CD4-positive, alpha-beta T cell treated with Interleukin-6 at 100 ng/mL for 8 hours (primary cell): ENCODE measurements at places on chromosomes 6 and 20.

GRCh38 chr6:23034926-23035325 lies 465.6 kb downstream of the HDGFL1 start:
- no peak for DNase-seq

DNA sequence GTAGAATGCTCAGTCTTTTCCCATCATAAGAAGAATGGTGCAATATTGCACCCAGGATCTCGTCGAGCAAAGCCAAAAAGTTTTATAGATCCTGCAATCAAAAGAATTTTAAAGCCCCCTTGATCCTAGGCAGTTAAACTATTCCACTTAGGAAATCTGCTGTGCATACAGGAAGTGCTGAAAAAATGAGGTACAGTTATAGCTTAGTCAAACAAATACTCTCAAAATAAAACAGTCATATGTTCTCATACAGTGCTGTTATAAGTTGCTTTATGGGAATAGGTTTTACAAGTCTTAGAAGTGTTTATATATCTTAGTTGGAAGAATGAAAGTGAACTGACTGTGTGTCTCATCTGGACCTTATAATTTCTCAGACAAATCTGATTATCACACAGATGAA lies 232.6 kb upstream of the RAB32 start:
- no peak for DNase-seq

DNA sequence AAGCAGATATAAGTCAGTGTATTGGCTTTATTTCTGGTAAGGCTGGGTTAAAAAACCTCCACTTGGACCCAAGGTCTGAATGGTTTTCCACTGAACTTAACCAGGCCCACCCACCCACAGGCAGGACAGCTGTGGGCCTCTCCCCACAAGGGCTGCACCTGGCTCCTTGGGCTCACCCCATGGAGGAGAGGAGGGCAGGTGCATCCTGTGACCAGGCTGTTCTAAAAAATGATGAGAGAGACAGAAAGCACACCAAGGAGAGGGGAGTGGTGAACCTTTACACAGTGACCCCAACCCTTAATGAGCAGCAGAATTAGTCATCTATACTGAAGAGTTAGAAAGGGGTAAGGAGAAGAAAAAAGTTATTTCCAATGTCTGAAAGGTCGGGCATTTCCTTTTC lies 34.5 kb upstream of the DUSP22 start:
- DNase-seq = no peak

GRCh38 chr6:83257791-83258190 lies 64.6 kb downstream of the RWDD2A start:
- DNase-seq = no peak

DNA sequence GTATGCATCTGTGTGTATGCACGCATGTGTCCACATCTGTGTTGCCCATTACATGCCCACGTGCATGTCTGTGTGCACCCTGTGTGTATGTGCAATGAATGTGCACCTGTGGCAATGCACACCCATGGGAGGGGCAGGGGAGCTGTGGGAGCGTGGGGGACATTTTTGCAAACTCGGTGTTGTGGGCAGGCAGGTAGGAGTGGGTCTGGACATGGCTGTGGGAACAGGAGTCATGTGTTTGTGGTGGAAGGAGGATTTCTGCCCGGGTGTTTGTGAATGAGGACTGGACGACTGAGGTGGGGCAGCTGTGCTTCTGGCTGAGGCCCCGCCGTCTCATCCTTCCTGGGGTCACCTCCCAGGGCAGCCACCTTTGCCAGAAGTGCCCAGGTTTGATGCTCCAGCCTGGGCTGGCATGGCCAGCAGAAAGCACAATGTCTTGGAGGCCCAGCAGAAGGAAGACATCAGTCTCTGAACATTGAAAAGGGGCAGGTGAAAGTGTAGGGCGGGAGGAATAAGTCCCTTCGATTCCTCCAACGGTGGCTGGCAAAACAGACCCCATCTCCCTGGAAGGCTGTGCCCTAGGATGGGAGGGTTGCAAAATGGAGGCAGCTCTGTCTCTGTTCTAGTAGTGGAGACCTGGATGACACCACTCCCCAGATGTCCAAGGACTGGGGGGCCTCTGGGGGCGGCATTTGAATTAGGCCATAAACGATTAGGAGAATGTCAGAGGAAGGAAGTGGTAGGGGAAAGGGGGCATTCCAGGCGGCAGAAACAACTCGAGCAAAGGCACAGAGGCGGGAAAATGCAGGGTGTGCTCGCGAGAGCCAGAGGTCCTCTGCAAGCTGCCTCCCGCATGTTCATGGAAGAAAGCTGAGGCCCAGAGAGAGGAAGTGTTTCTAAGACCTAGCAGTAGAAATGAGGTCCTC lies 19.1 kb upstream of the ARMC12 start:
- DNase-seq = no peak

- DNase-seq = no peak
Measured at GRCh38 chr6:134738211-134738885, 211.6 kb downstream of the ALDH8A1 start.

- no peak for DNase-seq
Measured at GRCh38 chr6:88445188-88445965, 279.2 kb upstream of the CNR1 start.

GRCh38 chr20:11248687-11249638 lies 575.2 kb upstream of the JAG1 start:
- DNase-seq = no peak

DNA sequence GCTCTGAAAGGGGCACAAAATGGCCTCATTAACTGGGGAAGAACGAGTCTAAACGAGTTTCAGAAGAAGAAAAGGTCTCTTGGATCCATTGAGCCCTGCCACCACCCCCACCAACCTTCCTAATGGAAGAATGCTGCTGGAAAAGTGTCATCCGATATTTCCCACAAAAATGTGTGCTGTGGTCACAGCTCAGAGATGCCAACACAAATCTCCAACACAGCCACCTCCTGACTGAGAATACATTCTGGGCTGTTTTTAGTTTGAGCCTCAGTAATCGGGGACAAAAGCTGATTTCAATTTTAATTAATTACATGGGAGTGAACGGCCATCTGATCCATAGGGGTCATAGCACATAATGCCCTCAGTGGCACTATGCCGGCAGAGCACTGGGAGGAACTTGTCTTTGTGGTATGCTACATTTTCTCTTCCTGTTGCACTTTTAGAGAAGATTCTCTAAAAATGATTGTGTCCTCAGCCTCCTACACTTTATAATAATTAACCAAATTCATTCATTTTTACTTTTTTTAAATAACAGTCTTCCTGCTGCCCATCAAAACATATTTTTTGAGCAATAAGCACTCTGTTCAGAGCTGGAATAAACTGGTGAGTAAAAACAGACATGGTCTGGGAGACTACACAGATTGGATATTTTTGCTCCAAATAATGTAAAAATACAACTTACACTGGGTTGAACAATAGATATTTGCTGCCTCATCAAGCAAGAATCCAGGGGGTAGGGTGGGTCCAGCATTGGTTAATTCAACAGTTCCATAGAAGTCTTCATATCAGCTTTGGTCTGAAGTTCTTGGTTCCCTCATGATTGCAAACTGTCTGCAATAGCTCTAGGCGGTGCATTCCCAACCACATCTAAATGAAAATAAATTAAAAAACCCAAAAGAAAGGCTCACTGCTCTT lies 143.6 kb upstream of the TMEM170B start:
- DNase-seq = no peak

GRCh38 chr6:44527583-44528369 lies 140.3 kb downstream of the CDC5L start:
- DNase-seq = no peak

DNA sequence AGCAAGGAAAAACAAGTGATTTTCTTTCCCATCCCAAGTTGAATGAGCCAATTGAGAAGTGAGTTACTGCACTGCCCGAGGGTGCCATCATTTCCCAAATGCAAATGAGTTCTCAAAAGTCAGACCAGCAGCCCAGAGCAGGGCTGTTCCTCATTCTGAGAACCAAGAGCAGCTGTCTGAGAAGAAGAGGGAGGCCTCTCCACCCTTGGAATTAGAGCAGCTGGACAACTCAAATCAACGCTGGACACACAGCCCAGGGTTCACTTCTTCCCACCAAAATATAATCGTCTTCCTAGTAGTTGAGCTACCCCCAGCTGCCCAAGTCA lies 4.6 kb upstream of the PREX1 start:
- DNase-seq = no peak

DNA sequence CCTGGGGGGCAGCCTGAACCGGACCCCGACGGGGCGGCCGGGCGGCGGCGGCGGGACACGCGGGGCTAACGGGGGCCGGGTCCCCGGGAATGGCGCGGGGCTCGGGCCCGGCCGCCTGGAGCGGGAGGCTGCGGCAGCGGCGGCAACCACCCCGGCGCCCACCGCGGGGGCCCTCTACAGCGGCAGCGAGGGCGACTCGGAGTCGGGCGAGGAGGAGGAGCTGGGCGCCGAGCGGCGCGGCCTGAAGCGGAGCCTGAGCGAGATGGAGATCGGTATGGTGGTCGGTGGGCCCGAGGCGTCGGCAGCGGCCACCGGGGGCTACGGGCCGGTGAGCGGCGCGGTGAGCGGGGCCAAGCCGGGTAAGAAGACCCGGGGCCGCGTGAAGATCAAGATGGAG lies 636 bp downstream of the SRF start:
- DNase-seq = no peak

- no peak for DNase-seq
Measured at GRCh38 chr6:125307964-125308615, 6.3 kb upstream of the HDDC2 start.

DNA sequence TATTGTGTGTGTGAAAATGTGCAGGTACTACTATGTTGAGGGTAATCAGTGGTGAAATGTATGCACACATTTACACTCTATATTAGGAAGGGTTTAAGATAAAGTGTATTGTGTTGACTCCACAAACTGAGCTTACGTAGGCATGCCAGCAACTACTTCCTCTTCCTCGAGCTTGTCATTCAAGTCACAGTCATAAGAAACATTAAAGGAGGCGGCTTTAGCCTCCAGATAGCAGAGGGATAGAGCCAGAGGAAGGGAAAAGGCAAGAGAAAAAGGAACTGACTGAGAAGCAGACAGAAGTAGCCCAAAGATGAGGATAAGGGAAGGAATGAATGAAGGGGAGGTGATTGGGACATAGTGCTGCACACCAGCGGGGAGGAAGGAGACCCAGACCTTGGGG lies 55.2 kb downstream of the SMLR1 start:
- DNase-seq = no peak

DNA sequence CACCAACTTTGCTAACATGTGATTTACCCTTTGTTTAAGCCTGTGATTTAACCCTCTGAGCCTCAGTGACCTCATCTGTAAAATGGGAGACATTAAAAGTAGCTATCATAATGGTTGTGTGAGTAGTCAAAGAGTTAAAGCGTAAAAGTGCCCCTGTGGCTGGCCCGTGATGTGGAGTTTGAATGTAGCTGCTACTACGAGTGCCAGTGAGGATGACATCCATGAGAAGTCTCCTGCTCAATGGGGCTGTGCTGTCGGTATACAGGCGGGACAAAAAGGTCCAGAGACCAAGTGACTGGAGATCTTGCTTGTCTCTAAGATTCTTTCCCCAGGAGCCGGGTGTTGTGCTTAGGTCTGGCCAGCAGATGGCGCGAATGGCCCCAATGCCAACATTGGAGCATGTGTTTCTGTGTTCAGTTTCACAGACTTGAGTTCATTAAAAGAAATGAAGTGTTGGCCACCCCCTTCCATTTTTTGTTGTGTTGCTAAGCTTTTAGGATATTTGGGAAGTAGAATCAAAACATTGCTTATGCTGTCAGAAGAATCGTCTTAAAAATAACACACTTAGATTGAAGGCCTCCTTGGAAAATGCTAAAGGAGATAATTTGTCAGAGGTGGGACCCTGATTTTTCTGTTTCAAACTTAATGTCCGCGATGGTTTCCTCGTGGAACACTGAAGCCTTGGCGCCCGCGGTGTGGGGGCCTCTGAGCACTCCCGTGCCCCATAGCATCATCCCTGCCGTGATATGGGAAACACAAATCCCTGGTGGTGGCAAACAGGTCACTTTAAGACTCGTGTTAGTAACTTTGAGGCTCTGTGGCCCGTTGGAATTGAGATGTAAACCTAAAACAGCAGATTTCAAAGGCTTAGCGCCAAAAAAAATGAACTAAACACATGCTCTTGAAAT lies 9.3 kb upstream of the RBM38 start:
- DNase-seq = peak; percentile 83

DNA sequence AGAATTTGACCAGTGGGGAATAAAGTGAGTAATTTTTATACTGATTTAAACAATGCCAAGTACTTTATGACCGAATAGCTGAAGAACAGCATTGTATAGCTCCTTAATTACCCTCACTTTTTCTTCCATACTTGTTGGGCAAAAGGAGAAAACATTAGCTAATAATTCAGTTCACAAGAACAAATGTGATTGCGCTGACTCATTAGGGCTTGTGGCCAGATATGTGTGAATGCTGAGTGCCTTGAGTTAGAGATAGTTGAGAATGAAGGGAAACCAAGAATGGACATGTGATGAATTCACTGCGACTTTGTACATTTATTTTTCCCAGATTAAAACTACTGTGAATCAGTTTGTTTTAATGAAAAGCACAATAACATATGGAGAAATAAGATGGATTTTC lies 669.4 kb downstream of the TFAP2A start:
- no peak for DNase-seq

DNA sequence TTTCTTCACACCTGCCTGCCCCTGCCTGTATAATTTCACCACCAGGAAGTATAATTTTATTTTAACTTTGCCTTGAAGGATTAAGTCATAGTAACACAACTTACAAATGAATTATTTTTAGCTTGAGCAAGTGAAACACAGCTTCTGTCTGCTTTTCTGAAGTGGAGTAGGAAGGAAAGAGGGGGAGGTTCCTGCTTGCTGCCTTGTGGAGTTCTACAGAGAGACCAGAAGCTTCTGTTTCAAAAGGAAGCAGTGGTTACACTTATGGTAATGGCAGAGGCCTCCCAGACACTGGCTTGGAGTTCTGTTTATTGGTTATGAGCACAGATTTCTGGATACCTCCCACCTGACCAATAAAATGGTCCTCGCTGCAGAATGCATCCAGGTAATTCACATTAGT lies 159.6 kb downstream of the TMEM200A start:
- peak; percentile 48 for DNase-seq

DNA sequence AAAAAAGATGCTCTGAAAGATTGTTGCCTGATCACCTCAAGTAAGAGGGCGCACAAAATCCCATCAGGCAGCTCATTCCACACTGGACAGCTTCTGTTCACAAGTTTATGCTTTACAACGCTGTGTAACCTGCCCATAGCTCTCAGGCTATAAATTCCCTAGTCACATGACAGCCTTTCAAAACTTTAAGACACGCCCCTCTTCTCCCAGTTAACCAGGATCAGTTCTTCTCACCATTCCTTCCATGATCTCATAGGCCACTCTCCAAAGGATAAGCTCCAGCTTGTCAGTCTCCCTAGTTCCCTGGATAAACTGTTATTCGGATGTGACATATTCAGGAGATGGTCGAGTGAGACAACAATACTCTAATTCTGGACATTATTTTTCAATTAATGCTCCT lies 15.0 kb downstream of the ADNP start:
- no peak for DNase-seq

- DNase-seq = no peak
Measured at GRCh38 chr6:42165016-42165415, 8.1 kb upstream of the GUCA1A start.

DNA sequence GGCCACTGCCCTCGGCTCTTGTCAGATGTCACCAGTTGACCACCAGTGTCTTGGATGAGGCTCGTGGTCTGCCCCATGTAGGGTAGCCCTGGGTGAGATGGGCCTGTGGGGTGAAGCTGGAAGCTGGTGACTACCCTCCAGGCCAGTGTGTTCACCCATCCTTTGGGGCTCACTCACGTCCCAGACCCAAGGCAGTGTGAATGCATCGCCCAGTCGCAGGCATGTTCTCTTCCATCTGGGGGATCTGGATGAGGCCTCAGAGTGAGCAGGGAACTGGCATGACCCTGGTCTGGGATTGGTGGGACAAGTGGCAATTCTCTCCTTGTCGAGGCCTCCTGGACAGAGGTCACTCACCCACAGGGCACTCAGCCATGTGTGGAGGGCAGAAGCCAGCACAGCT lies 120.1 kb upstream of the PHACTR3 start:
- DNase-seq = no peak

GRCh38 chr6:166612471-166612881 lies 14.6 kb downstream of the RPS6KA2 start:
- no peak for DNase-seq
